ENCODE measurements at places on chromosomes 7 and 10.

- no peak for DNase-seq
Measured at GRCh38 chr7:137354396-137354795, 10.9 kb upstream of the PTN start.

DNA sequence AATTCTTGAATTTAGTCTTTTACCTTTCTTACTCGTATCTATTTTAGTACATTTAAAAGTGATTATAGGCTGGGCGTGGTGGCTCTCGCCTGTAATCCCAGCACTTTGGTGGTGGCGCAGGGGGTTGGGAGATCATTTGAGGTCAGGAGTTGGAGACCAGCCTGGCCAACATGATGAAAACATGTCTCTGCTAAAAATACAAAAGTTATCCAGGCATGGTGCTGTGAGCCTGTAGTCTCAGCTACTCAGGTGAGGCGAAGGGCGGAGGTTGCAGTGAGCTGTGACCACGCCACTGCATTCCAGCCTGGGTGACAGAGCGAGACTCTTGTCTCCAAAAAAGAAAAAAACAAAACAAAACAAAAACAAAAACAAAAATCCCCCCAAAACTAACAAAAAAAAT lies 12.2 kb downstream of the PRKCQ start:
- DNase-seq, result no peak

GRCh38 chr7:87447116-87447635 lies 28.3 kb downstream of the ABCB4 start:
- DNase-seq, result no peak

DNA sequence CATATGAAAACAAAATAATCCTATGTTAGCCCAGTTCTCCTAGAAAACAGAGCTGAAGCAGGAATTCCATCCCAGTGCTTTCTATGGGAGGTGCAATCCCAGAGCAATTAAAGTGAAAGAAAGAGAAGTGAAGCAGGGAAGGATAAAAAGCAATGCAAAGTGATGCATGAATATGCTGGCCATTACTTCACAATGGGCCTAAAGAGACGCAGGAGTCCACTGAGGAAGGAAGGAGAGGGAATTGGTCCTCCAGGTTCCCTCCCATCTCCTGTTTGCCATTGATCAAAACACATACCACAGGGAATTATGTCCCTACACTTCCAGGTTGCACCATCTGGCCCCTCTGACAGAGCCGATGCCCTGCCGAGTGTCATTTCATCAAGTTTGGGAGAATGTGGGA lies 392.2 kb upstream of the NFE2L3 start:
- DNase-seq, result no peak

DNA sequence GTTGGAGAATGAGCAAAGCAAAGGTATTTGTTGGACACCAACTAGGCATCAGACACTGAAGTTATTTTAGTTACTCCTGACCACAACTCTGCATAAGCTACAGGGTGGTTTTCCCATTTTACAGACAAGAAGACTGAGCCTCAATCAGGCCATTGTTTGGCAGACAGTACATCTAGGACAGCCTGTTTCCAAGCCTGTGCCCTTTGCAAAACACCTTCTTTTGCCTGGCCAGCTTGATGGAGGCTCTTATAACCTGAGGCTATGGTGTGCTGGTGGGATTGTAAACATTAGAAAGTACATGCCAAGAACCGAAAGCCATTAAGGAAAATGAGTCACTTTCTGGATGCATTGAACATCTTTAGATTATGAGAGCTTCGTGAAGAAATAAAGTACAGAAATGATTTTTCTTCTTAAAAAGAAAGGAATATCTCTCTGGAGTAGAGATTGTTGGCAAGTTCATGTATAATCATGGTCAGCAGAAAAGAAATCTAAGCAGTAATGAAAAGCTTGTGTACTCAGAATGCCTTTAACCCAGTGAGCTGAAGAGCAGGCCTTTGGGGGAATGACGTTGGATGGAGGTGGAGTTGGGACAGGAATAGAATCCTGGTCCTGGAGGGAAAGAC lies 140.6 kb downstream of the KIAA1217 start:
- DNase-seq, result no peak

DNA sequence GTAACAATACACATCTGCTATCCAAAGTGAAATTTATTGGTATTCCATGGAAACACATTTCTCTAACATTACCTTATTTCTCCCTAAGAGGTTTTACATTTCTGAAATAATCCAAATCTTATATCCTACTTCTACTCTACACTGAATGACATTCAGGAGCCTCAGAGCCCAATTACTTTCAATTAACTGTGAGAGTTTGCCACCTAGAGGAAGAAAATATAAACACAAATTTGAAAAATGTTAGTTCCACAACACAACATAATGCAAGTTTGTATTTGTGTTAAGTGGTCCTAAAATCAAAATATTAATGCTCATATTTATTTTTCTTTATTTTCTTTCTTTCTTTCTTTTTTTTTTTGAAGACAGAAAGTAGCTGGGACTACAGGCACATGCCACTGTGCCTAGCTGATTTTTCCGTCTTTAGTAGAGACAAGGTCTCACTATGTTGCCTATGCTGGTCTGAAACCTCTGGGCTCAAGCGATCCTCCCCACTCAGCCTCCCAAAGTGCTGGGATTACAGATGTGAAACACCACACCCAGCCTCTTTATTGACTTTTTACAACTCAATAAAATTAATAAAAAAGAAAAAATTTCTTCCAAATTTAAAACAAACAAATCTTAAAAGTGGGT lies 46.0 kb downstream of the ATAD1 start:
- DNase-seq, result peak; percentile 8
